Stomach (tissue), 19 donors: ENCODE measurements at places on chromosomes 7 and 10. TPM values are rescaled to one million over a fixed set of nuclear protein-coding genes. Genes with fewer than 3 reads are reported as not detected.

DNA sequence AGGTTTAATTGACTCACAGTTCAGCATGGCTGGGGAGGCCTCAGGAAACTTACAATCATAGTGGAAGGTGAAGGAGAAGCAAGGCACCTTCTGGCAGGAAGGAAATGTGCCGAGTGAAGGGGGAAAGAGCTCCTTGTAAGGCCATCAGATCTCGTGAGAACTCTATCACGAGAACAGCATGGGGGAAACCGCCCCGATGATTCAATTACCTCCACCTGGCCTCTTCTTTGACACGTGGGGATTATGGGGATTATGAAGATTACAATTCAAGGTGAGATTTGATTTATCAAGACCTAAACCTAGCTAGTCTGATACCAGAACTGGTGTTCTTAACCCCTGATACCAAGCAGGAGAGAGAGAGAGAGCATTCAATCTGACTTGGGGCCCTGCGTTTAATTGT lies 258.7 kb downstream of the PTEN start:
- no peak for DNase-seq

DNA sequence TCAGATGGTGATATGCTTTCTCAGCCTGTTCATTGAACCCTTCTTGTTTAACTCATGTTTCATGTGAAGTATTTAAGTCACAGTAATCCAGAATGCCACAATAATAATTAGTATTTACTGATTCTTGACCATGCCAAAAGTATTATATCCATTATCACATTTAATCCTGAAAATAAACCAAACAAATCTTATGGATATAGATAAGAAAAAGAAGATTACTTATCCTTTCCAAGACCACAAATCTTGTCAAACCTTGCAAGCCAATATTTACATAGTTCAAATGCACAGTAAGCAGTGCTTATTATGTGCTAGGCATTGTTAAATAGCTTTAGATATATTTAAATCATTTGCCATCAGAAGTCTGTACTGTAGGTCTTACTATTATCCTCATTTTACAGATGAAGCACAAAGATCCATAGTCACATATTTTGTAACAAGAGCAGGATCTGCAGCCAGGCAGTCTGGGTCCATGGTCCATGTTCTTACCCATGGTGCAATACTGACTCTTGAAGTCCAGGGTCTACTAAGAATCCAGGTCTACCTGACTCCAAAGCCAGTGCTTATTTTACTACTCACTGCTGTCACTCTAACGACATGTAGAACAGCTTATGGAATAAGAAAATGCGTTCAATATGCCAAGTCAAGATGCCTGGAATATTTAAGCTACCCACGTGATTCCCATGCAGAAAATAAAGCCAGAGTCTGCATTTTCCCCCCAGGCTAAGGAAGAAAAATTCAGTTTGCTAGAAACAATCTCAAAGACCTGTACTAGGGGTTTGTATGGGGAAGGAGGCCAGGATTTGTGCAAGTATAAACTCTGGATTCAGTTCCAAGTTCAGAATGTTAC lies 984.8 kb upstream of the LRRTM3 start:
- peak; percentile 7 for DNase-seq

DNA sequence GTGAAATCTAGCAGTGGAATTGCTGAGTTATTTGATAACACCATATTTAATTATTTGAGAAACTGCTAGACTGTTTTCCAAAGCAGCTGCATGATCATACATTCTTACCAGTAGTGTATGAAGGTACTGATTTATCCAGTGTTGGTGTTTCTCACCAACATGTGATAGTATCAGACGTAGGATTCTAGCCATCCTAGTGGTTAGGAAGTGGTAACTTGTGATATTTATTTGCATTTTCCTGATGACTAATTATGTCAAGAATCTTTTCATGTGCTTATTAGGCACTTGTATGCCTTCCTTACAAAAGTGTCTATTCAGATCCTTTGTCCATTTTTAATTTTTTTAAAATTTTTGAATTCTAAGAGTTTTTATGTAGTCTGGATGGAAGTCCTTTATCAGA lies 54.2 kb upstream of the PLXDC2 start:
- no peak for DNase-seq

GRCh38 chr7:82167558-82168314 lies 275.8 kb downstream of the CACNA2D1 start:
- no peak for DNase-seq

DNA sequence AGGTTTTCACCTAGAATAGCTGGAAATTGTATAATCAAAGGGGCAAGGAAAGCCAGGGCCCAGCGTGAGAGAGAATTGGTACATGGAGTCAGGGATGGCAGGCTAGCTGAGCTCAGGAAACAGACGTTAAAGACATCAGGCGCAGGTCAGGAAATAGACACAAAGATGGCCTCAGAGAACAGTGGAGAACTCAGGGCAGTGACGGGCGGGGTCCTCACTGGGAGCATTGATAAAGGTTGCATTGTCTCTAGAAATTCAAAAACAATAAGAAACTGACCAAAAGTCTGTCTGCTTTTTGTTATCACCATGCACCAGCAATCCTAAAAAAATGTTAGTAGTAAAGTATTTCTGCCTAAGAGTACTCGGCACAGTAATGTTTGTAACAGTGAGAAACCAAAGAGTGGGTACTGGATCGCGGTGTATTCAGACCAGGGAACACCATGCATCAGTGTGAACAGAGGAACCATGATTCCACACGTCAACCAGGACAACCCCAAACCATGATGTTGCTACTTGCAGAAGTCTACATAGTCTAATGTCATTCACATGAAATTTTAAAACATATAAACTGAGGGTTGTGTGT lies 81.9 kb upstream of the AUTS2 start:
- no peak for DNase-seq

DNA sequence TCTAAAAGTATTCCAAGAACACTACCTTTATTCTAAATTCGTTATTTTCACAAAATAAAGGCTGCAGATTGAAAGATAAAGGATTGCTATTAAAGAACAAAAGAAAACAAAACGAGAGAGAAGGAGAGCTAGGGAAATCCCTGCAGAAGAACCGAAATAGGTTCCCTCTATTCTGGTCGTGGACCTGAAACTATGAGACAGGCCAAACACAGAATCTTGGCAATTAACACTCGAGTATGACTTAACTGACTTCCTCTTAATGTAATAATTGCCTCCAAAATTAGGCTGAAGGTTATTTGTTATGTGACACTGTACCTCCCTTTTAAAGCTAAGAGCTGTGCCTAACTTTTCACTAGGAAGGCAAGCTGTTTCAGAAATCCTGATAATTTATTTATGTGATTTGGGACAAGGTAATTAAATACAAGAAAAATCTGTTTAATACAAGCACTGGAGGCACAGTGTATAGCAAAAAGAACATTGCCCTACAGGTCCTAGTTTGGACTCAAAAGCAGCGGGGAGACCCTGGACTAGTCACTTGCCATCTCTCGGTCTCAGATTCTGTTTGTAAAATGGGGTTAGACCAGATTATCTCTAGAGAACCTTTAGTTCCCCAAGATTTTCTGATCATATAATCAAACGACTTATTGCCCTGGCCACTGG lies 11.6 kb downstream of the NAMPT start:
- no peak for DNase-seq

- DNase-seq = no peak
Observed at GRCh38 chr10:129900825-129901224, 63.2 kb downstream of the EBF3 start.

DNA sequence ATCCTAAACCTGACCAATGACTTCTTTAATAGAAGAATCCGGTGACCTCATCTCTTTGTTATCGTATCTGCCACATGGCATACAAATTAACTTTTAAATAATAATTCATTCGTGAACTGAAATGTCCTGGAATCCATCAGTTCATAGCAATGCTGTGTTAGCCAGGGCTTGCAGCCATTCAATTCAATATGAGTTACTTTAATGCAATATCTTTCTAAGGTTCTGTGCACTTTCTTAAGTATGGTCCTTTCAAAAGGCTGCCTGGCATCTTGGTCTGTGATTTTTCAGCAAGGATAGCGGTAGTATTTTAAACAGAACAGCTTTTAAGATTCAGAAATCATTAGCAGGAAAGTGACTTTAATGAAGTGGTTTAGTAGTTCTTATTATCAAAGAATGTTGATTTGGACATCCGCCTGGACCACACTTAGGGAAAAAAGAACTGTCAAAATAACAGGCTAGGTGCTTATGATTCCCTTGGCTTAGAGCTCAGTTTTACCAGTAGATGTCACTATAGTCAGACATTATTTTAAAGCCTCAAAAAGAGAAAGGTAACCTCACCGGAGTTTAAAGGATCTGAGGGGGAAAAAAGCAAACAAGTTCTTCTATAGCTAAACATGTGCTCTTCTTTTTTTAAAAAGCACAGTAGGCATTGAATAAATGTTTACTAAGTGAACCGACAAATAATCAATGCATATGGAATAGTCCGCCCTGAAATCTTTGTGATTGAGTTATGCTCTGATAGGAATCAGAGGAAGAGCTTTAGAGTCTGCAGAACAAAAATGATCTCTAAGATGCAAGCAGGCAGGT lies 22.7 kb downstream of the SLC35G1 start:
- peak; percentile 74 for DNase-seq

- no peak for DNase-seq
Observed at GRCh38 chr7:2490181-2490651, 14.0 kb upstream of the GRIFIN start.

- DNase-seq = no peak
Observed at GRCh38 chr10:73774637-73775036, 7.2 kb upstream of the CHCHD1 start.

GRCh38 chr10:5905854-5906507 lies 15.9 kb downstream of the FBH1 start:
- peak; percentile 28 for DNase-seq

DNA sequence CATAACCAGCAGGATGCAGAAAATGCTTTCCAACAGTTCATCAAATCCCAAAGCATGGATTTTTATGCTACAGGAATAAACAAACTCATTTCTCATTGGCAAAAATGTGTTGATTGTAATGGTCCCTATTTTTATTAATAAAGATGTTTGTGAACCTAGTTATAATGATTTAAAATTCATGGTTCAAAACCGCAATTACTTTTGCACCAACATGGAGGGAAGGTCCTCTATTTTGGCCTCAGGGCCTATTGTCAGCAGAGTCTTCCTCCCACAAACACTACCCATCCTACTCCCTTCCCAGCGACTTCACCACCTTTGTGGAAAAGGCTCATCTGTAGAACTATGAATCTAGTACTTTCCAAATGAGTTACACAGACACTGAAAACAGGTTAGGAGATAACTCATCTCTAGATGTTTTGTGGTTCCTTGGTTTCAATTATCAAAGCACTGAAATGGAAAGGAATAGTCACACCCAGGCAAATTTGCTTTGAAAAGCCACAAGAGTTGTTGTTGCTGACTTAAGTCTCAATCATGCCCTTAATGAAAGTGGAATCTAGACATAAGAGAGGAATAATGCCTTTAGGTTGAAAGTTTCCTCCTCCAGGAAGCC lies 59.4 kb upstream of the FRMD4A start:
- DNase-seq = no peak

- DNase-seq = no peak
Observed at GRCh38 chr10:118045158-118045836, 1.4 kb downstream of the RAB11FIP2 start.

- no peak for DNase-seq
Observed at GRCh38 chr7:2051707-2052656, 180.8 kb downstream of the MAD1L1 start.

GRCh38 chr10:124596962-124597845 lies 135.6 kb downstream of the LHPP start:
- no peak for DNase-seq

GRCh38 chr10:72124989-72125388 lies 36.6 kb upstream of the SPOCK2 start:
- DNase-seq = no peak

DNA sequence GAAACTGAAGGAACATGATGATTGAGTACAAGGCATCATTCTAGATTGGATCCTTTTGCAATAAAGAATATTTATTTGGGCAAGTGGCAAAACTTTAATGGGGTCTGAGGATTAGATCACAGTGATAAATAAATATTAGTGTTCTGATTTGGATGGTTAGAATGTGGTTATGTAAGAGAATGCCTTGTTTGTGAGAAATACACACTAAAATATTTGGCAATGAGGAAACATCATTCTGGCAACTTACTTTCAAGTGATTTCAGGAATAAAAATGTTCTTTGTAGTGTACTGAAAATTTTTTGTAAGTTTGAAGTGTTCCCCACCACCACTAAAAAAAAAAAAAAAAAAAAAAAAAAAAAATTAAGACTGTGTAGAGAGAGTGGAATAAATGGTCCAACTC lies 185.1 kb upstream of the NEBL start:
- no peak for DNase-seq

GRCh38 chr10:128475686-128476367 lies 349.6 kb upstream of the MKI67 start:
- DNase-seq = no peak

DNA sequence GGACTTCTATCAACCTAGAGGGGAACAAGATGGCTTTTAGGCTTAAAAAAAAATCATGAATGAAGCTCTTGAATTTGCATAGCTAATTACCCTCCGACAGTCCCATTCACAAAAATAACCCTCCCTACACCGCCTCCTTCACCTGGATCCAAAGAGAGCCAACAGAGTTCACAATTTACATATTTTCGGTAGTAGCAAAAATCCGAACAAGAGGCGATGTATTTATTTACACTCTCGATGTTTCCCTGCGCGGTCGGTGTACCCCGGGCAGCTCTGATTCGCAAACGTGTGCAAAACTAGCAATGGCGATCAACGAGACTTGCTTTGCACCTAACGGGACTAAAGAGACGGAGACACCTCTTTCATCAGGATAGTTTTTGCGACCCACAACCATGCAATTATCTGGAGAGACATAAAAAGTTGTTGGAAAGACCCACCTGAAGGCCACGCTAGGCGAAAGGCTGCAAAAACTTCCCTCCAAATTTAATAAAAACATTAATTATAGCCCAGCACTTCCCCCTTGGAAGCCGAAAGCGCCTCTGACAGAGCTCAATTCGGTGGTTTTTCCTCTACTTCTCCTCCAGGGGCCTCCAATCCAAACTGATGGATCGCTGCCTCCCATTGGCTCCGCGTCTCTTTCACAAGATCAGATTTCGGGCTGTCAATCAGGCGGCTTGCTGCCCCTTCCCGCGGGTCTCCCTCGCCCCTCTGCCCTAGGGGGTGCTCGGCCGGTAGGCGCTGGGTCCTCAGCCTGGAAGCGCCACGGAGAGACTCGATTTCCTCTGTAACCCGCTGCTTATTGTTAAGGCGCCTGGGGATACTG lies at the start of gene ETV1:
TSS of gene ETV1 (minus strand) at position 541 of the 823 bp plus-strand sequence. CDS start 614 bp downstream, outside the sequence.
- DNase-seq = peak; percentile 42

GRCh38 chr10:70774810-70775678 lies 10.1 kb downstream of the TBATA start:
- peak; percentile 82 for DNase-seq

GRCh38 chr10:122304054-122304579 lies 33.0 kb downstream of the BTBD16 start:
- DNase-seq = no peak

- DNase-seq = no peak
Observed at GRCh38 chr7:86908948-86909347, 150.5 kb downstream of the ELAPOR2 start.

- DNase-seq = no peak
Observed at GRCh38 chr10:1124796-1125195, 68.6 kb downstream of the WDR37 start.

GRCh38 chr10:13758312-13758711 lies 171.5 kb downstream of the PRPF18 start:
- no peak for DNase-seq

Gene ASZ1
- not detected for total RNA-seq

Gene WDFY4
- total RNA-seq = 8.0 TPM

Gene ANKRD61
- total RNA-seq = 1.3 TPM

Gene ICA1
- 59.1 TPM for total RNA-seq

Gene AGR2
- 127 TPM for total RNA-seq

Gene FAM25C
- total RNA-seq = not detected

Gene CPA2
- total RNA-seq = 64.7 TPM

Gene KAZALD1
- total RNA-seq = 21.3 TPM

Gene KLF14
- total RNA-seq = not detected

Gene ZFYVE27
- 14.6 TPM for total RNA-seq

Gene CALML3
- not detected for total RNA-seq

Gene DGKI
- under 0.01 TPM for total RNA-seq

Gene C10orf143
- 1.3 TPM for total RNA-seq

Gene HTR5A
- not detected for total RNA-seq
